ENCODE measurements at places on chromosomes 2 and 18.

- DNase-seq = no peak
These were observed 161.4 kb upstream of the SH3BP4 start for GRCh38 chr2:234790380-234790779.

GRCh38 chr2:147595200-147595599 is 249.6 kb upstream of the ACVR2A start:
- DNase-seq = no peak

DNA sequence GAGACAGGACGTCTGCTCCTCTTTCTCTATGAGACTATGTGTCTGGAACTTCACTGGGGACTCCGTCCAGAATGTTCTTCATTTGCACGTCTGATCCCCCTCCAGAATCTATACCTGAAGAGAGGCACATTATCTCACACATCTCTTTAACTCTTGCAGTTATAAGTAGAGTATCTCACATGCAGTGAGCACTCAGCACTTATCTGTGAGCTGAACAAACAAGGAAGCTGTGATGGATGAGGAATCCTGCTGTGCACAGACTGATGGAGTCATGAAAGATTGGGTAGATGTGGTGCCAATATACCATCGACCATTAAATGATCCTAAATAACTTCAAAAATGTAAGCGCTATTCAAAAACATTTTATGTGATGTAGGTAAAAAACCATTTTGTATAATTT is 888.3 kb upstream of the CELF4 start:
- DNase-seq = no peak

GRCh38 chr18:5759194-5759593 is 136.1 kb downstream of the TMEM200C start:
- no peak for DNase-seq

DNA sequence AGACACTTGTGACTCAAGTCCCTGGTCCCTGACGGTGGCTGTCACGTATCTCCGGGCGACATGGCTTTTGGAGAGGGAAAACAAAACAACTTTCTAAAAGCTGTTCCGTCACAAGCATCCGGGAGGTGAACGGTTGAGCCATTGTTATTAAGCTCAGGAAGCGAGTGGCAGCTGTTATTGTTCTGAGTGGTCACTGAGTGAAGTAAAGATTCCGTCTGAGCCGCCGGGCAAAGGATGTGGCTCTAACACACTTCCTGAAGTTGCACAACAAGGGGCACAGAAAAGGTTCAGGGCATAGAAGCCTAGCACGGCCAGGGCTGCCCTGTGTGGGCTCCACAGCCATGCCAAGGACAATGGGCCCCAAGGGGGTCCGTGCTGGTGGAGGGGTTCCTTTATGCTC is 24.3 kb downstream of the INPP5D start:
- DNase-seq = no peak

DNA sequence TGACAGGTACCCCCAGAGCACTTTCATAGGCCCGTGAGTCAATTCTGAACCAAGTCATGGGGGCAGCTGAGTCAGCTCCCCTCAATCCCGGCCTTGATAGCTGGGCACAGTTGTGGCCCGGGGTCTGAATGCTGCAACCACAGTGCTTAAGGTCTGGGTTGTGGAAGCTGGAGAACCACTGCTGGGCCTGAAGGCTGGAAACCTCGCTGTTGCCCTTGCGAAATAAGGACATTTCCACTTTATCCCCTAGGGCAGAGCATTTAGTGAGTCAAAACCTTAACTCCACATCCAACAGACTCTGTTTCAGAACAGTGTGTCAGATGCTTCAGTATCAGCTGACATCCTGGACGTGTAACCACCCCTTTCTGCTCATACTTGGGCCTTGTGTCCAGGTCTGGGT is 58.6 kb downstream of the SP110 start:
- no peak for DNase-seq

GRCh38 chr18:1094409-1094808 is 189.7 kb downstream of the ADCYAP1 start:
- no peak for DNase-seq

DNA sequence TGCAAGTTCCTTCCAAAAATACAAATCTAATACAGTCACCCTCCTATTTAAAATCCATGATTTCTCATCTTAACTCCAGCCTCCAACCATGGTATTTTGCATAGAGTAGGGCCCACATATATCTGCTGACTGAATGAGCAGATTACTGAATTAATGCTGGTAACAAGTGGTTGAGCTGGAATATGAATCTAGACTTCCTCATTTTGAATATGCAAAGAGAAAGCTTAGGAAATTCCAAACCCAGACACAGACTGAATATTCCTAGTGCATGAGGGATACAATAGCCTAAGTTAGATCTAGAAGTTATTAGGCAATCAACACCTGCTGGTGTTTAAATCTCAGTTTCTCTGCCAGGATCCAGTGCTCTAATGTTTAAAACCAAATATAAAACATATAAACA is 215.1 kb upstream of the CYP26B1 start:
- DNase-seq = no peak

DNA sequence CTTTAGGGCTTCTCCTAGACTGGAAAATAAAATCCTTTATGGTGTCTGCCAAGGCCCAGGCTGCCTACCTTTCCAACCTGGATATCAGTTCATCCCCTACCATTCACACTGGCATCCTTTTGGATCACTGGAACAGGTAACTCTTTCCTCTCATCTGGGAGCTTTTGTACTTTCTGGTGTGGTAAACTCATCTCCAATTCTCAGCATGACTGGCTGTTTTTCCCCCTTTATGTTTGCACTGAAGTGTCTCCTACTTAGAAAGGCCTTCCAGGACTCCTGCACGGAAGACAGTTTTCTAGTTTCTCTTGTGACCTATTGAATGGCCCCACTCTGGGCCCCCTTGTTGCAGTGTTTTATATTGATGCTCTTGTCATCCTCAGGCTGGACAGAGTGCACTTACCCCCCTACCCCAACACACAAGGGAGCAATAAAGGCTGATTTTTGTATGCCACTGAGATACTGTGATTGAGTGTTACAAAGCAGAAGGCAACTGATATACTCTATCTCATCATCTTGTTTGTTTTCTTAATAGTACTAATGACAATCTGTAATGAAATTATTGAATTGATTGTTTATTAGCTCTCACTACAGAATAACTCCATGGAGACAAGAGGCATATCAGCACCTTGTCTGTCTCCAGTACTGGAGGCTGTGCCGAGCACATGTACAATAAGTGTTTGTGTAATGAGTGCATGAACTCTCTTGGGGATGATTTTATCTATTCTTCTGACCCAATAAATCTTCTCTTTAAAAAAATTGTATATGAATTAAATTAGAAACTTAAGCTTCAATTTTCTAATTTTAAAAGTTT is 129.9 kb downstream of the PIEZO2 start:
- DNase-seq = no peak

DNA sequence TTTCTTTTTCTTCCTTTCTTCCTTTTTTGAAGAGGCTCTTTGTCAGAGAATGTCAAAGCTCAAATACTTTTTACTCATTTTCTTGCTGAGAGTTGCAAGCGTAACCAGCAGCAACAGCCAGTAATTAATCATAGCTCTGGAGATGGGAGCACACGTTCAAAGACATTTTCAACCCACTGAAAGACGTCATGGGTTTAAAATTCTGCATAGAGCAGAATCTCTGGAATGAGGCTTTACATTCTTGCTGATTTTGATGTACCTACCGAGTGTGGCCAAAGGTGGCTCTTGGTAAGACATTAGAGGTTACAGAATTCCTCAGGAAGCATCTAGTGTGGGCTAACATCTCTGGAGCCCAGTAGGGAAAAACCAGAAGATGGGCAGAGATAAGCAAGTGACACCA is 292.5 kb downstream of the MTX2 start:
- DNase-seq = no peak

- no peak for DNase-seq
These were observed 48.2 kb downstream of the PAX8 start for GRCh38 chr2:113230531-113230930.

DNA sequence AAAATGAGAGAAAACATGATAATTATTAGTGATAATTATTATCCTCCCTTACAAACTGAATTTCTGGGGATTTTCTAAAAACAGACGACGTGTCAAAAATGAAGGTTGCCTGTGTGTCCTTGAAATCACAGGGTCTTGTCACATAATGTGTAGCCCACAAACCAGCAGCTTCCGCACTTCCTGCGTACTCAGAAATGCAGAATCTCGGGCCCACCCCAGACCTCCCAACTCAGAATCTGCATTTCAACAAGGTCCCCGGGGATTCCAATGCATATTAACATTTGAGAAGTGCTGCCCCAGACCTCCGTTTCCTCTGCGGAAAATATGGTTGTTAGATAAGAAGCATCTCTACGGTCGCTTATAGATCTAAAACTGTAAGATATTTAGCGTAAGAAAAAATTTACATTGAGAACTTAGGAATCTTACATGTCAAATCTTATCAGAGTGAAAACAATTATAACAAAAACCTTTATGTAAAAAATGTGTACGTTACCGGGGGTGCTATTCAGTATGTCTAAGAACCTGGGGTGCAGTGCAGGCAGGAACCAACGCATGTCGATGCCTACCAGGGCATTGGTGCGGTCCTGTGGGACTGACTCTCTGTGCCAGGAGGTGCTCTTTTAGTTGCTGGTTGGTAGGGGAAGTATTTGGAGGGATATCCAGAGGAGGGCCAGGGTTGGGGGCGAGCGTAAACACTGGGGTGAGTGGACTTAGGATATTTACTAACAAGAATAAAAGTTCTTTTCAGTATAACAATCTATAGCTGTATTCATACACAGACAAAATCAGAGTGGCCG is 15.2 kb downstream of the CDKL4 start:
- DNase-seq = no peak

GRCh38 chr18:68147728-68148127 is 567.2 kb downstream of the TMX3 start:
- DNase-seq = no peak

GRCh38 chr2:26455670-26456439 is 22.1 kb downstream of the OTOF start:
- no peak for DNase-seq

GRCh38 chr2:207156451-207157161 is 9.1 kb downstream of the KLF7 start:
- DNase-seq = no peak

DNA sequence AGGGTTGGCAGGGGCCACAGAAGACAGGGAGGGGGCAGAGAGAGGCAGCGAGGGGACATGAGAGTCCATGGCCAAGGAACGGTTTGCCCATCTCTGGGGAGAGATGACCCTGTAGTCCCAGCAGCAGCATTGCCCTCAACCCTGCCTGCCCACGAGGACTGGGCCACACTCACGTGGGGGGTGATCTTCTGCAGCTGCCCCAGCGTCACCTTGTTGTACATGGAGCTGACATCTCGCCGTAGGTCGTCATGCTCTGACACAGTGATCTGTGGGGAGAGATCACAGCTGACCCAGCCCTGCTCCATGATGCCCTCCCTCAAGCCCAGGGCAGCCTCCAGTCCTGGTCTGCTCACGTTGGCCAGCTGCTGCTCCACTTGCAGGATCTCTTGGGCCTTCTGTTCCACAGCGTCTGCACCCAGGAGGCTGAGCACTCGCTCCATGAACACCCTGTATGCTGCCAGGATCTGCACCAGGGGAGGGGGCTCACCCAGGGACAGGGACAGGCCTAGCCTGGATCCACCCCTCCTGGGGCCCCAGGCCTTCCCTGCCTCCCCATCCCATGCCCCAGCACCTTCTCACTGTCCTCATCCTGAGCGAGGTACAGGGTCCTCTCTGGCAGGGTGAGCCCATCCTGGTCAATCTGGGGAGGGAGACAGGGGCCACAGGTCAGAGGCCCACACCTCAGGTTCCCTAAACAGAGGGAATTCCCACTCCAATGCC is 2.8 kb downstream of the ECEL1 start:
- DNase-seq = no peak

DNA sequence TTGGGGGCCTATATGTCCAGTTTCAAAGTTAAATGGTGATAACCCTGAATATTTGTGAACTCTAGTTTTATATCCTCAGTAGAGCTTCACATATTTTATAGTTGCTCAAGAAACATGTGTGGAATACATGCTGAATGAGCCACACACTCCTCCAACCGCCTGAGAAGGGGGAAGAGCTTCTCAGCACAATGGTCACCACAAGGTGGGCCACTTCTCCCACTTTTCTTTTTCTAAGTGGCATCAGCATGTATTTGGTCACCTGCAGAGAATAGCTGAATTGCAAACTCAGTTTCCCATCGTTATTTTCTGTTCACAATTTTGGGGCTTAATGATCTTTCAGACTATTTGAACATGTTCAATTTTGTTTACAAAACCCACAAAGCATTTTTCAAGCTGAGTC is 340.5 kb downstream of the PARD3B start:
- DNase-seq = no peak

- DNase-seq = no peak
These were observed 781.3 kb upstream of the ID2 start for GRCh38 chr2:7900593-7900992.

DNA sequence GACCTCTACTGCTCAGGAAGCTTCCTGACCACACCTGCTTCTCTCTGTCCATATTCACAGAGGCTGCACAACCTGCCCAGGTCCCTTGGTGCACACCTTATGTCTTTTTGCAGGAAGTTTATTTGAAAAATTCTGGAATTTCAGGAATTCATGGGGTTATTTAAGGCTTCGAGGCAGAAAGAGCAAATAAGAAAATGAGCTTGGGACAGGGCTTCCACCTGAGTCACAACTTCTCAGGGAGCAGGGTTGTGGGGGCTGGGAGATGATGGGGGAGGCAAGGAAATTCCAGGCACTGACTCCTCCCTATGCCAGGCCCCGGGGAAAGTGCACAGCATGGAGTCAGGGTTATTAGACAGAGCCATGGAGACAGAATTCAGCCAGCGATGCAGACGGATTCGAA is 57.7 kb downstream of the INHBB start:
- no peak for DNase-seq

GRCh38 chr2:39631718-39632117 is 34.0 kb upstream of the TMEM178A start:
- DNase-seq = no peak

GRCh38 chr2:113264713-113265403 is 13.9 kb downstream of the PAX8 start:
- no peak for DNase-seq

- no peak for DNase-seq
These were observed 37.2 kb downstream of the PRKCE start for GRCh38 chr2:45688479-45689298.

- no peak for DNase-seq
These were observed 286.0 kb downstream of the LPIN1 start for GRCh38 chr2:12032398-12032797.

DNA sequence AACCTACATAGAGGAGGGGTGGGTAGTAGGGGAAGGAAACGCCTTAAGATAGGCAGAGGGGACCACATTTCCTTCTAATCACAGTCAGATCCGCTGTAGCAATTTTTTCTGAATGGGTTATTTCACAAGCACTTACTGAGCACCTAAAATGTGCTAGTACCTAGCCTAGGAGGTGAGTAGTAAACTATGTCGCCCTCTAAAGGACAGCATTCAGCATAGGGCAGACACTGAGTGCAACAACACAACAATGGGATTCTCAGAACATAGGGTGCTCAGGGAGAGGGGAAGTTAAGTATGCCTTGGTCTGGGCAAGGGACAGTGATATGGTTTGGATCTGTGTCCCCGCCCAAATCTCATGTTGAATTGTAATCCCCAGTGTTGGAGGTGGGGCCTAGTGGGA is 166.1 kb upstream of the RAB6C start:
- no peak for DNase-seq

- no peak for DNase-seq
These were observed 61.0 kb upstream of the TMEM87B start for GRCh38 chr2:111994042-111994441.

Measured in cortex of kidney (tissue), 1 donor.